ENCODE measurements at places on chromosomes 6 and 20.

GRCh38 chr6:156933201-156934068, 156.3 kb downstream of the ARID1B start:
- peak; percentile 23 for DNase-seq

DNA sequence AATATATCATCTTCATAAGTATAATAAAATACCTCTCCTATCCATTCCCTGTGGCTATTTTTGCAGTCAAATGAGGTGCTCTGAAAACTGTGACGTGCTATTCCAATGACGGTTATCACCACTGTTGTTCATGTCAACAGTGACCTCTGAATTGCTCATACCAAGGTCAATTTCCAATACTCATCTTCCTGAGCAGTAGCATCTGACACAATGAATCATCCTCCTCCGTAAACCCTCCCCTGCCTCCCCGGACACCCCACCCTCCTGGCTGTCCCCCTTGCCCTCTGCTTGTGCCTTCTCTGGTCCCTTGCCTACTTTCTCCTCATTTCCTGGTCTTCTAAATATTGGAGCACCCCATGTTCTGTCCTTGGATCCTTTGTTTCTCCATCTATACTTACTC, 77.7 kb upstream of the SLC22A23 start:
- DNase-seq, result no peak

DNA sequence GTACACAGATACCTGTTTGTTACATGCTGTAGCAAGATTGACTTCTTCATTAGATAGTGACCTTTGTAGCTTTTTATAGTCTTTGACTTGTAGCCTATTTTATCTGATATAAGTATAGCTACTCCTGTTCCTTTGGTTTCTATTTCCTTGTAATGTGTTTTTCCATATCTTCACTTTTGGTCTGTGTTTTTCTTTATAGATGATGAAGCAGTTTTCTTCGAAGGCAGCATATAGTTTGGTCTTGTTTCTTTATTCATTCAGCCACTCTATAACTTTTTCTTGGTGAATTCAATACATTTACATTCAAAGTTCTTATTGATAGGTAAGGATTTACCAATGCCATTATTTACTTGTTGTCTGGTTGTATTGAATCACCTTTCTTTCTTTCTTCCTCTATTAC, 1357.3 kb upstream of the EYS start:
- DNase-seq, result no peak

GRCh38 chr6:122129313-122130025, 270.0 kb upstream of the HSF2 start:
- DNase-seq, result no peak

GRCh38 chr20:32236048-32236533, 28.4 kb downstream of the POFUT1 start:
- no peak for DNase-seq

- DNase-seq, result no peak
These were observed 262.2 kb downstream of the NRN1 start for GRCh38 chr6:5744497-5744896.
